ENCODE measurements at places on chromosomes 11 and 22.

DNA sequence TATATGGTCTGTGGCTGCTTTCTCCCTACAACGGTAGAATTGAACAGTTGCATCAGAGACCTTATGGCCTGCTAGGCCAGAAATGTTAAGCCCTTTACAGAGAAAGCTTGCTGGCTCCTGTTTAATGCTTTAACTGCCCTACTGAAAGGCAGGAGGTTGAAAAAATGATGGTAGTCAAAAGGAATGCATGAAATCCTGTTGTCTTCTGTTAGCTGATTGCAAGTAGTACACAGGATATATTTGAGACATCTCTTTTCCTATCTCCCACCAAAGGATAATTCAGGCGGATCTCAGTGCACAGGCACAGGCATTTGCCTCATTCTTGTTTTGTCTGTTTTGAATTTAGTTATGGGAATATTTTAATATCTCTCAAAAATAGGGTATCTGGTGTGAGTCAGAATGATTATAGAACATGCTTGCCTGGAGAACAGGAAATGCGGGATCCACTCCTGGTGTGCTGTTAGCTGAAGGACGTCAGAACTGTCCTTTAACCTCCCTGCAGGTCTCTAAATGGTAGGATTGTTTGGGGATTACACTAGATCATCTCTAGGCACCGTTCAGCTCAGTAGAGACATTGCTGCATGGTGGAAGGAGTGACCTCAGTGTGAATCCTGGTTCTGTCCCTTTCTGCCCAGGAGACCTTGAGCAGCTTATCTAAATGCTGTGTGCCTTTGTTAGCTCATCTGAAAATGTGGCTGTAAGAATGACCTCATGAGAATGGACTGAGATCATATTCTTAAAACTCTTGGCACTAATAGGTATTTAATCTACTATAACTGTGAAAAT, 49.5 kb downstream of the PACS1 start:
- no peak for DNase-seq

- peak; percentile 60 for DNase-seq
These were observed 14.7 kb upstream of the MFRP start for GRCh38 chr11:119361056-119361787.

- DNase-seq: no peak
These were observed 274.8 kb downstream of the SOX6 start for GRCh38 chr11:16081382-16082094.

GRCh38 chr11:124329787-124330478, 9.9 kb upstream of the OR8D2 start:
- peak; percentile 89 for DNase-seq

GRCh38 chr11:65295571-65296341, 18.9 kb upstream of the CDC42EP2 start:
- no peak for DNase-seq

DNA sequence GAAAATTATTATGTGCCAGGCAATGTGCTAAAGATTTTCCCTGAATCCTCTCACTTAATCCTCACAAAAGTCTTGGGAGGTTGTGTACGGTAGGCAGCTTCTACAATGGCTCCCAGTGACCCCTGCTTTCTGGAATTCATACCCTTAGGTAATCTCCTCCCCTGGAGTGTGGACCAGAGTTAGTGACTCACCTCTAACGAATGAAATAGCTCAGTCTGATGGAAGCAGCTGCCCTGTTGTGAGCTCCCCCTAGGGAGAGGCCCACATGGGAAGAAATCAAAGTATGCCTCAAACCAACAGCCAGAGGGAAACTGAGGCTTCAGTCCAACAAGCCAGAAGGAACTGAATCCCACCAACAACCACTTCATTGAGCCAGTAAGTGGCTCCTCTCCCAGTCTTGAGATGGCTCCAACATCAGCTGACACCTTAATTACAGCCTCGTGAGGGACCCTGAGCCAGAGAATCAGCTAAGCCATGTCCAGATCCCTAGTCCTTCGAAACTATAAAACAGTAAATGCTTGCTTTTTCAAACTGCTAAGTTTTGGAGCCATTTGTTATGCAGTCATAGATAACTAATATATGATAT, 98.9 kb upstream of the ISX start:
- no peak for DNase-seq

GRCh38 chr11:18173225-18173866, 709 bp downstream of the MRGPRX4 start:
- no peak for DNase-seq

GRCh38 chr22:49317369-49317768, 510.3 kb downstream of the BRD1 start:
- DNase-seq: no peak
